Fibroblast of lung (primary cell): ENCODE measurements at places on chromosomes 1 and 21. TPM values are rescaled to one million over a fixed set of nuclear protein-coding genes. Genes with fewer than 3 reads are reported as not detected.
A peak's percentile ranks its signal among the peaks of the same experiment; 100 is the strongest.

S100B gene
- 1.4 and 2.7 TPM in 2 replicates for polyA plus RNA-seq

DNA sequence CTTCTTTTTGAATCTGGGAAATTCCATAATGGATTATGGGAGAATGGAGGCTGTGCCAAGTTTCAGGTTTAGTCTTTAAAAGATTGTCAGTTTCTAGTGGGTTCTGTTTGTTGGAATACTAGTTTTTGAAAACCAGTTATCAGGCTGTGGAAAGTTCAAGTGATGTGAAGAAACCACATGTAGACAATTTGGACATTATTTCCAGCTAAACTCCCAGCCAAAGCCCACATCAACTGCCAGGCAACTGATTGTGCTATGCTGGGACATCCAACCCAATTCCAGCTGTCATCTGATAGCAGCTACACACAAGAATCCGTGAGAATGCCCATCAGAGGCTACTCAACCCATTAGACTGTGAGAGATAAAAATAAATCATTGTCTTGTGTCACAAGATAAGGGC, 546.1 kb upstream of the ADAMTS5 start:
- H3K4me3 ChIP-seq = no peak overlapping the region
- no peaks in the 10 kb centered on the region for H3K4me1 ChIP-seq
- peak; percentile 47 for DNase-seq
- H3K36me3 ChIP-seq = no peaks in the 10 kb centered on the region

GRCh38 chr1:243264717-243265116, 8.9 kb downstream of the SDCCAG8 start:
- H3K27me3 ChIP-seq = no peaks in the 10 kb centered on the region
- H3K27ac ChIP-seq = peak overlapping the region; percentile 35
- H3K4me3 ChIP-seq = no peak overlapping the region

- no peak within 1 kb of the TSS for H3K4me3 ChIP-seq
- no peaks in the 10 kb centered on the region for H3K36me3 ChIP-seq
- H3K27me3 ChIP-seq = no peaks in the 10 kb centered on the region
- H3K27ac ChIP-seq = no peak within 1 kb of the TSS
- no peak for DNase-seq
- no peaks in the 10 kb centered on the region for H3K4me1 ChIP-seq
These were observed at the start of gene C8B for GRCh38 chr1:56965916-56966697. C8B (minus strand) TSS chr1:56966015; CDS start chr1:56965948, 67 bp downstream.

DNA sequence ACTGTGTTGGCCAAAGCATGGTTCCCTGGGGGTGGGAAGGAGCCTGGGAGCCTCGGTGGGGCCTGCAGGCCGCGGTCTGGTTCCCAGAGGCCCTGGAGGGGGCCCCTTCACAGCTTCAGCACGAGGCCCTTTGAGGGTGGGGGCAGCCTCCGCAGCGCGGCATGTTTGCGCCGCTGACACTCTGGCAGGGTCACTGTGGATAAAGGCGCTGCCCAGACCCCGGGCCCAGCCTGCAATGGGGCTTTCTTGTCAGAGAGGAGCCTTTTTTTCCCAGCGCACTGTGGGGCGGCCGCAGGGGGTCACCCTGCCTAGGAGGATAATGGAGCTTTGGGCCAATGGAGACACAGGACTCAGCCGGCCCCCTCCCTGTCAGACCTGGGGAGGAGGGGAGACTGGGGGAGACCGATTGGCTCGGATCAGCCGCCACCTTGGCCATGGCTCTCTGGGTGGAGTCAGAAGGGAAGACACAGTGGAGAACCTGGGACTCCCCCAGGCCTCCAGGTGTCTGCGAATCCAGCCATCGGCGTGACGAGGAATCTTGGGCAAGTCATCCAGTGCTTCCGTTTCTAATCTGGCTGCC, 26.0 kb downstream of the EPHB2 start:
- H3K4me3 ChIP-seq = no peak overlapping the region
- H3K36me3 ChIP-seq = no peaks in the 10 kb centered on the region
- peaks cover 18% of the 10 kb centered on the region for H3K4me1 ChIP-seq

MNDA gene
- not detected in 2 replicates for polyA plus RNA-seq

GRCh38 chr1:99614728-99615127, 31.2 kb upstream of the PALMD start:
- DNase-seq = no peak
- H3K36me3 ChIP-seq = no peaks in the 10 kb centered on the region
- no peaks in the 10 kb centered on the region for H3K4me1 ChIP-seq
- no peak overlapping the region for H3K27ac ChIP-seq
- H3K27me3 ChIP-seq = no peaks in the 10 kb centered on the region

- peak; percentile 36 for DNase-seq
- H3K27me3 ChIP-seq = no peaks in the 10 kb centered on the region
- H3K27ac ChIP-seq = no peak overlapping the region
- H3K4me3 ChIP-seq = no peak overlapping the region
- no peaks in the 10 kb centered on the region for H3K4me1 ChIP-seq
These were observed 52.3 kb upstream of the DUSP10 start for GRCh38 chr1:221794079-221794670.

- no peak overlapping the region for H3K27ac ChIP-seq
- H3K4me1 ChIP-seq = peaks cover 4% of the 10 kb centered on the region
- no peaks in the 10 kb centered on the region for H3K27me3 ChIP-seq
- H3K36me3 ChIP-seq = peaks cover 3% of the 10 kb centered on the region
These were observed 122.4 kb downstream of the AKT3 start for GRCh38 chr1:243727503-243728203.

RAP1GAP gene
- 0.02 and 0.05 TPM in 2 replicates for polyA plus RNA-seq

DNA sequence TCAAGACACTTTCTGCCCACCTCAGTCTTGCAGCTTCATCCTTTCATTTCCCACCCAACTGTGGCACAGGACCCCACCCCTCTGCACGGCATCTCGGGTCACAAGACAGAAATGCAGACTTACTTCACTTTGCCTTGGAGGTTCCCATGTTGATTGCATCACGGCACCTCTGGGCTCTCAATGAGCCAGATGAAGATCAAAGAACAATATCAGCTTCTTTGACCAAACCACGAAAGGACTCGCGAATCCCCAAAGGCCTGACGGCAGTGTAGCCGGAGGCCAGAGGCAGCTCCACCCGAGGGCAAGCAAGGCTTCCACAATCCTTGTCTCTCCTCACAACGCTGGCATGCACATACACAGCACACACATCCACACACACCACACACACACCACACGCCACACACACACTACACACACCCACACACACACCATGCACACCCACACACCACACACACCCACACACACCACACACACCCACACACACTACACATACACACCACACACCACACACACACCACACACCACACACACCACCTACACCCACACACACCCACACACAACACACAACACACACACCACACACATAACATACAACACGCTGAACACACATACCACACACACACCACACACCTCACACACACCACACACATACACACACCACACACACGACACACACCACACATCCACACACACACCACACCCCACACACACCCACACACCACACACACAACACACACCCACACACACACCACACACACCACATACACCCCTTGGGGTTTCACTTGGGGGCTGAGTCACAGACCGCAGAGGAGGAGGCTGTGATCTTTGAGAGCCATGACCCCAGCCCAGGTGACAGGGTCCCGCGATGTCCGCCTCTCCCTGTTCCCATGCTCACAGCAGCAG, 35.8 kb downstream of the UBASH3A start:
- no peaks in the 10 kb centered on the region for H3K36me3 ChIP-seq
- DNase-seq = no peak
- H3K4me3 ChIP-seq = no peak overlapping the region
- H3K27me3 ChIP-seq = no peaks in the 10 kb centered on the region
- no peak overlapping the region for H3K27ac ChIP-seq

MSH4 gene
- 0.02 TPM in 1 of 2 replicates, not detected in the other for polyA plus RNA-seq

DNA sequence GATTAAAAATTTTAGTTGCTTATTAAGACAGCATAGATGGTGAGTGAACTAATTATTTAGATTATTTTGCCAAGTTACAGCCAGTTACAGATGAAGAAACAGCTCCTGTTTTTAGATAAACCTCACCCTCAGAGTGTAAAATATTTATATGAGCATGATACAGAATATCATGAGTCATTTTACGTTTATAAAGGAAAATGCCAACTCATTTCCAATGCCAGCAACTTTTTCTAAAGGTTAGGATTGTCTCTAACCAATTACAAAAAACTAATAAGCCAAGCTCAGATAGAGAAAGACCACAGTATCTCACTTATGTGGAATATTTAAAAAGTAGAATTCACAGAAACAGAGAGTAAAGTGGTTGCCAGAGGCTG, 590.1 kb downstream of the LTN1 start:
- no peak overlapping the region for H3K4me3 ChIP-seq
- H3K27me3 ChIP-seq = no peaks in the 10 kb centered on the region
- DNase-seq = peak; percentile 24
- no peaks in the 10 kb centered on the region for H3K36me3 ChIP-seq
- H3K27ac ChIP-seq = no peak overlapping the region

DNA sequence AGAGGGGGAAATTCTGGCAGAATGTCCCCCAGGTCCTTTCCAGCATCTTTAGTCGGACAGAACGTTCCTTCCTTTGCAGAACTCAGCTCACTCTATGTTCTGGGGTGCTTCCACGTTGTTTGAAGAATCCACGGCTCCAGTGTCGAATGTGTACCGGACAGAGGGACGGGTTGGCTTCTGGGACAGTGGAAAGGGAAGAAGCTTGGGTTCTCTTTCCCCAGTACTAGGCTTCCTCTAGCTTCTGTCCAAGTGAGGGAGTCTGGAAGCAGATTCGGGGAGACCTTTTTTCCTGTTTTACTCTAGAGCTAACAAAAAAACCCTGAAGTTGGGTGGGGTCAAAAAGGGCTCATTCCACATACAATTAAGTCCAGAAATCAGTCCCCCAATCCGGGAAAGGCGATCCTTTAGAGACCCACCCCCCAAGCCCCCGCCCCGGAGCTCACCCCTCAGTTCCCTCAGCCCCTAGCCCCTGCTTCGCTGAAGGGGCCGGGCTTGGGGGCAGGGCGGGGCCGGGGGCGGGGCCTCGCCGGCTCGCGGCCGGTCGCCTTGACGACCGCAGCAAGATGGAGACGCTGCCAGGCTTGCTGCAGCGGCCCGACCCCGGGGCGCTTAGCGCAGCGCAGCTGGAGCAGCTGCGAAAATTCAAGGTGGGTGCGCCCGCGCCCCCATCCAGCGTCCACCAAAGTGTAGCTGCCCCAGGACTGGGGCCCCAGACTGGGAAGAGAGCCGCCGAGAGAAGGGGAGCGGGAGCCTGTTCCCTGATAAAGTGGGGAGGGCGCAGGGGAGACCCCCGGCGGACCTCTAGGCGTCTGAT, at the start of gene RIIAD1:
Gene RIIAD1, plus strand, starts transcription at position 549 of the 814 bp plus-strand sequence. Its CDS starts 15 bp downstream, at position 564.
- no peaks in the 10 kb centered on the region for H3K36me3 ChIP-seq
- H3K27ac ChIP-seq = no peak within 1 kb of the TSS
- H3K4me1 ChIP-seq = no peaks in the 10 kb centered on the region
- peaks cover 35% of the 10 kb centered on the region for H3K27me3 ChIP-seq

- H3K27me3 ChIP-seq = no peaks in the 10 kb centered on the region
- H3K4me3 ChIP-seq = no peak overlapping the region
- no peaks in the 10 kb centered on the region for H3K4me1 ChIP-seq
These were observed 474.3 kb upstream of the CAMK1G start for GRCh38 chr1:209109001-209109785.

- H3K36me3 ChIP-seq = peaks cover 27% of the 10 kb centered on the region
- H3K27ac ChIP-seq = no peak overlapping the region
- H3K27me3 ChIP-seq = no peaks in the 10 kb centered on the region
- DNase-seq = no peak
- H3K4me1 ChIP-seq = peaks cover 21% of the 10 kb centered on the region
- no peak overlapping the region for H3K4me3 ChIP-seq
These were observed 33.1 kb downstream of the DHCR24 start for GRCh38 chr1:54853793-54854370.

GRCh38 chr1:63829349-63830327, 55.8 kb downstream of the ROR1 start:
- no peaks in the 10 kb centered on the region for H3K4me1 ChIP-seq
- H3K4me3 ChIP-seq = no peak overlapping the region
- DNase-seq = no peak
- no peak overlapping the region for H3K27ac ChIP-seq

DNA sequence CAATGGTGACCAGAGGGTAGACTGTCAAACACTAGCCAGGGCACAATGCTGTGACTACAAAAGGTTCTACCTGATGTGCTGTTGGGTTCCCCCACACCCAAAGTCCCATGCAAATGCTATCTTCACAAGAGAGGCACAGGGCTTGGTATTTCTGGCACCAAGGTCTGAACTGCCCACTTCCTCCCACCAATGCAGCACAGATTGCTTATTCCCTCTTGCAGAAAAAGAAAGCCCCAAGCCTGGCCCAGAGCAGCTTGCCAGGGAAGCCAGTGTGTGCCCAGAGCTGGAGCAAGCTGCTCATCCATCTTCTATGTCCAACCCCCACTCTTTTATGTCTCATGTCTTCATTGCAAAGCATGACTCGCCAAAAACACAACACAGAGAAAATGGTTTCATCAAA, 149.4 kb upstream of the CAMK1G start:
- H3K27ac ChIP-seq = no peak overlapping the region
- H3K4me1 ChIP-seq = no peaks in the 10 kb centered on the region
- no peak overlapping the region for H3K4me3 ChIP-seq
- no peaks in the 10 kb centered on the region for H3K36me3 ChIP-seq

GRCh38 chr21:45146306-45146705, 71.9 kb downstream of the ADARB1 start:
- H3K27me3 ChIP-seq = no peaks in the 10 kb centered on the region
- DNase-seq = no peak
- H3K27ac ChIP-seq = no peak overlapping the region
- no peaks in the 10 kb centered on the region for H3K36me3 ChIP-seq

TRPM2 gene
- not detected in 2 replicates for polyA plus RNA-seq

NOL9 gene
- polyA plus RNA-seq = 19.0 and 24.2 TPM in 2 replicates

ROR1 gene
- polyA plus RNA-seq = 14.5 and 23.6 TPM in 2 replicates

LY9 gene
- not detected in 2 replicates for polyA plus RNA-seq

LIN28A gene
- polyA plus RNA-seq = 0.05 and 0.09 TPM in 2 replicates

DNA sequence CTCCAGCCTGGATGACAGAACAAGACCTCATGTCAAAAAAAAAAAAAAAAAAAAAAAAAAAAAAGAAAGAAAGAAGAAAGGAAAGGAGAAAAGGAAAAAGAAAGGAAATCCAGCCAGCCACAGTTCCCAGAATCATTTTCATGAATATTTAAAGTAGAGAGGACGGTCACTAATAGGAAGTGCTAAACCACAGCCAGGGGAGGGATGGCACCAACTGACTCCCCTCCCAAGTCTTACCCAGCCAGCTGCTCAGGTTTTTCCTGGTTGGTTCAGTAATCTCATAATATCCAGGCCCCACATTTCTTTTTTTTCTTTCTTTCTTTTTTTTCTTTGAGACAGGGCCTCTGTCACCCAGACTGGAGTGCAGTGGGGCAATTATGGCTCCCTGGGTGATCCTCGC, 63.9 kb upstream of the AK4 start:
- no peaks in the 10 kb centered on the region for H3K27me3 ChIP-seq
- H3K36me3 ChIP-seq = no peaks in the 10 kb centered on the region
- no peak overlapping the region for H3K27ac ChIP-seq
- no peak for DNase-seq
- no peak overlapping the region for H3K4me3 ChIP-seq
- no peaks in the 10 kb centered on the region for H3K4me1 ChIP-seq
